Activated naive CD4-positive, alpha-beta T cell (primary cell): ENCODE measurements at places on chromosomes 12 and 14.

DNA sequence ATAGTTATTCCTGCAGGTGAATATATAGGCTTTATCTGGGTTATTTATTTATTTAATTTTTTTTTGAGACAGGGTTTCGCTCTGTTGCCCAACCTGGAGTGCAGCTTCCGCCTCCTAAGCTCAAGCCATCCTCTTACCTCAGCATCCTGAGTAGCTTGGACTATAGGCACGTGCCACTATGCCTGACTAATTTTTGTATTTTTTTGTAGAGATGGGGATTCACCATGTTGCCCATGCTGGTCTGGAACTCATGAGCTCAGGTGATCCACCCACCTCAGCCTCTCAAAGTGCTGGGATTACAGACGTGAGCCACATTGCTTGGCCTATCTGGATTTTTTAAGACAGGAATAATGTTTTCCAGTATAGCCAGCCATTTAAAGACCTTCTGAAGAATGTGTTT is 2.0 kb downstream of the RAN start:
- no peak for DNase-seq

GRCh38 chr14:100070310-100070709 is 5.1 kb downstream of the EVL start:
- no peak for DNase-seq

- DNase-seq, result no peak
Measured at GRCh38 chr12:104691721-104692556, 235.2 kb downstream of the CHST11 start.

DNA sequence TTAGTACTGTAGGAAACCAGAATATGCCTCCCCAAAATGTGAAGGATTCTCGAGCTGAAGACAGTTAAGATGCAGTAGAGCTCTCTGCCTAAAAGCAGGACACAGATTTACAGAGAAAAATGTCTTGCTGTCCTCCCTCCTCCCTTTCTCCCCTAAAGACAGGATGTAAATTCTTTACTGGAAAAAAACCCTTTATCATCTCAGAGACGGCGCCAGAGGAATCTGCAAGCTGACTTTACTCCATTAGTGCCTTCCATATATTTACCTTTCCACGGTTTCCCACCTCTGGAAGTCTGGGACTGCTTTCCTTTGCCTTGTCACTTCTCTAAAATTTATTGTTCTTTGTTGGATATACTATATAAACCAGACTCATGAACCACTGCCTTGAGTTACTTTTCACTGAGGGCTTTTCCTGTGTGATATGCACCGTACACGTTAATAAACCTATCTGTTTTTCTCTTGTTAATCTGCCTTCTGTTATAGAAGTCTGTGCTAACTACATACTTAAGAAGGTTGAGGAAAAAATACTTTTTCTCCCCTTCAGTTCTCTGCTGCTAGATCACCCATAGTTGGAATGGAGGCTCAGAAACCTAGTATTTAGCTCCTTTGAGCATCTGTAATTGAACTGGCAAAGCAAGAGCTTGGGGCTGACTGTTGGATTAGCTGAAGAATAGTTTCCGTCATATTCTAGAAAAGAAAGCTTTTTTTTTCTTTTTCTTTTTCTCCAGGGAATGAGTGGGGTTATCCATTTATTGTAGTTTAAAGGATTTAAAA is 99.9 kb downstream of the RAD51B start:
- no peak for DNase-seq

DNA sequence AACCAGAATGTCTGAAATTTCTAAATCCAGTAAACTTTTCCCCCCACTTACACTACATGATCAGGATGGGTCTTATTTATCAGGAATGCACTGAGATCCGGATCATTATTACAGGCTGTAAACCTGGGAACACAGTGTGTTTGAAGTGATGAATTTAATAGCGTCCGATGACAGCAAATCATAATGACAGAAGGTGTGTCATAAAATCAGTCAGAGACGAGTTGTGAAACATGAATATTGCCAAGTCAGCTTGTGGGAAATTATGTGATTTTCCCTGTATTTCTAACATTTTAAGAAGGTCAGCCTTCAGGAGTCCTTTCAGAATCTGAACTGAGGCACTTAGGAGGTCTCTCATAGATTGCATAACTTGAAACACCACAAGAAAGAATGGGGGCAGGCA is 36.7 kb downstream of the RERG start:
- DNase-seq, result no peak

DNA sequence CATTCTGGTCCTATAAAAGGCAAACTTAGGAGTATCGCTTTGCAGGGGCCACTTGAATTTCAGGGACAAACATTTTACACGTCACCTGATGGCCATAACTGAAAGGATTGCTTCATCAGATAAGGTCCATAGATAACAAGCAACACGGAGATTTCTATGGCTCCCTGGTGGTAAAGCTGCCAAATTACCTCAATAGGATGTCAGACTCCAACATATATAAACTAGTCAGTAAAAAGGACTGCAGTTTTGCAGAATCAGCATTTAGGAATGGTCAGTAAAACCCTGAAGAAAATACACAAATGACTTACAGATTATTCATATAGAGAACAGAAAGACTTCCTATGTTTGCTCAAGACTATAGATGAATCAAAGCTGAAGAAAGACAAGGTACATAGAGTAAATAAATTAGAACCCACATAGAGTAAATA is 66.1 kb upstream of the GRIP1 start:
- no peak for DNase-seq

GRCh38 chr12:15733136-15733535 is 56.1 kb downstream of the EPS8 start:
- no peak for DNase-seq

GRCh38 chr12:64670919-64671639 is 60.8 kb downstream of the RASSF3 start:
- DNase-seq, result no peak

DNA sequence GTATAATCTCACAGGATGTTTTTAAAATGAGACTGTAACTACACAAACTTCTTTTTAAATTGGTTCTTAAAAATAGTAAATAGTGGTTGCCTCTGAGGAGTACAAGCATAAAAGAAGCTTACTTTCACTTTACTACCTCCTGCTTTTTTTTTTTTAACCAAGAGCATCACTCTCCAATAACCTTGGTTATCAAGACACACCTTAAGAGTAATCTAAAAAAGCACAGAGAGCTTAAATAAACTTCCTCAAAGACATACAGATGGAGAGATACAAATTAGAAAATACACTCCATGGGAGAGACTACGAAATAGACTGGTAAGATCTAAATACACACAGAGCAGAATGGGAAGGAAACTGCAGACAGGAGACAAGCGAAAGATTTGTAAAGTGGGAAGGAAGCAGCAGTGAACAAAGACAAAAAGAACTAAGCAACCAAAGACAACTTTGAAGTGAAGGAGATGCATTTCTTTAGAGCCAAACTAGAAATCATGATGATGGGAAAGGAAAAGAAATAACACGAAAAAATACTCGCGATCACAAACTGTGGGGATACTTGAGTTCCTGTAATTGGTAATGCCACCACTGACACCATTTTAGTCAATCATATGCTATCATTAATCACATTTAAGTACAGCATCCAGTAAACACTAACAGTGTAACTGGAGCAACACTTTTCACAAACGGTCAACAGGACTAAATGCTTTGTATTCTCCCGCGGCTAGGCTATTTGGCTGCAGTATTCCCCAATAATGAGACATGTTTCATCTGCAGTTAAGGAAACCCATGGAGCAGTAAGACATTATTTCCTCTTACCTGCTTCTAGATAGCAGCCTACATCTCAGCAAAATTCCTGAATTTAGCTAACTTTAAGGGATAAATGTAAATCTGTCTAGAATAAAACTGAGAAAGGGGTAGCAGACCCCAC is 8.2 kb downstream of the SINHCAF start:
- no peak for DNase-seq

DNA sequence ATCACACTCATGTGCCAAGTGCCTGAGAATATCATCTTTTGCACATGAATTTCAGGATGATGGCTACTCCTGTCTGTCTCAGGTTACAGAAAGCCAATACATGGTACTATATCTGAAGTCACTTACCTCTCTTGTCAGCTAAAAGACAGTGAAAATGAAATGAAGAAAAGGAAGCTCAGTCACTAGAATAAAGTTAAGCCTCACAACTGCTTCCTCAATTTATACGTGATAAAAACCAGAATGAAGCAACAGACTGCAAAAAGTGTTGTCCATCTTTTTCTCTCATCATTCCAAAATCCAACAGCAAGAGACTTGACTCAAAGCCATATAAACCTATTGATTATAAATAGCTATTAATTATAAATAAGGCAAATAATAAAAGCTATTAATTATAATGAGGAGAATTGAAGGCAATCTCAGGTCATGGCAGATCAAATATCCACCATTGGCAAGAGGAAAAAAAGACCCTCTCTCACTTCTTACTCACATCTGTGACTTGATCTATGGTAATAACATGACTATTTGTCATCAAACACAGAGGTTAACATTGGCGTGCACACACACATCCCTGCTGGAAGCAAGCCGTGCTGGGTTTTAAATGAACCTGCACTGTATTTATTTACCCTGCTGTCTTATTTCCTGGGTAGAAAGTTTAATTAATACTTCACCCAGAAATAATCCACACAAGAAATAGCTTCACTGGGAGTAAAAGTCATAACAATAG is 10.0 kb downstream of the NIN start:
- no peak for DNase-seq

- no peak for DNase-seq
Measured at GRCh38 chr14:68688872-68689371, 103.9 kb downstream of the ZFP36L1 start.

- DNase-seq, result no peak
Measured at GRCh38 chr14:69226736-69227135, 33.2 kb upstream of the GALNT16 start.

DNA sequence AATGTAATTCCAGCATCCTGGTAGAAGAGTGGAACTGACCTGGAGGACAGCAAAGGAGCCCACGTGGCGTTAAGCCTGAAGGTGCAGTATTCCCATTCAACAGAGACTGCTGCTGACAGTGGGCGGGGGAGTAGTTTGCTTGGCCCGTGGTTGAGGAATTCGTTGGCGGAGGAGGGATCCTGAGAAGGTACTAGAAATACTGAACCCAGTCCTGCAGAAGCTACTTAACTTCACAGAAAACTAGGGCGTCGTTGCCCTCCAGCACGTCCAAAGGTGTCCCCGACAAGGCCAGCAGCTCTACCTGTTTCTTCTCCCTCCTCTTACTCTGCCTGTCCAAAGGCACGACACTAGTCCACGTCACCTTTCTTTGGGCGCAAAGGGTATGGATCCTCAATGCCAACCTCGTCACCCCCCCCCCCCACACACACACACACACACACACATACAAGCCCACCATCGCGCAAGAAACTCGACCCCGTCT is 303 bp downstream of the PUS7L start:
- no peak for DNase-seq

DNA sequence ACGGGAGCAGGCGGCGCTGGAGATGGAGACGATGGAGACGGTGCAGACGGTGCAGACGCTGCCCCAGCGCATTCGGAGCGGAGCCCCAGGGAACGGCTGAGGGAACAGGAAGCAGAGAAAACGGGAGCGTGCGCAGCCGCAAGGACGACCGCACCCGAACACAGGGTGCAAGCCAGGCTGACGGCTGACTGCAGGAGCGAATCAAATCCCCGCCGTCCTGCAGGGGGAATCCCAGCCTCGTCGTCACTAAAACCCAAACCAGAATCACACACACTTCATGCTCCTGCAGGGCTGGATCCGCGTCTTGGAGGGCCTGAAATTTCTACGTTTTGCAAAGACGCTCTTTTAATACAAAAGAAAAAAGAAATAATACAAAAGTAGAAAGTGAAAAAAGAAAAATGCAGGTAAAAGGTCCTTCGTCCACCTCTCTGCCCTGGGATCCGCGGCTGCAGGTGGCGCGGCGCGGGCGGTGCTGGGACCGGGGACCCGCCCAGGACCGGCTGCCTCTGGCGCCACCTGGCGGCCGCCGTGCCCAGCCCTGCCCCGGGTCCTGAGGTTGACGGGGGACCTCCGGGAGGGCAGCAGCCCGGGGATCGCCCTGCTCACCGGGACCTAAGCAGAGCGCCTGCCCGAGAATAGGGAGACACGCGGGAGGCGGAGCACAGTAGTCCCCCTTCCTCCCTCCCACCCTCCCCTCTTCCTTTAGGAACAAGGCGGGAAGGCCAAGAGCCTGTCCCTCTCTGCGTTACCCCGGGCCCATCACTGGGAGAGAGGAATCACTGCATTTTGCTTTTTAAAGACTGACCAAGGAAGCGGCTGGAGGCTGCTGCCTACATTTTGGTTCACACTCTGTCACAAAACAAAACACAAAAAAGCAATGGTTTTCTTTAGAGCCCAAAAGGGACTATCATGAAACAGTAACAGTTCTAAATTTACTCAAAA is 20.1 kb downstream of the STX2 start:
- peak; percentile 78 for DNase-seq

DNA sequence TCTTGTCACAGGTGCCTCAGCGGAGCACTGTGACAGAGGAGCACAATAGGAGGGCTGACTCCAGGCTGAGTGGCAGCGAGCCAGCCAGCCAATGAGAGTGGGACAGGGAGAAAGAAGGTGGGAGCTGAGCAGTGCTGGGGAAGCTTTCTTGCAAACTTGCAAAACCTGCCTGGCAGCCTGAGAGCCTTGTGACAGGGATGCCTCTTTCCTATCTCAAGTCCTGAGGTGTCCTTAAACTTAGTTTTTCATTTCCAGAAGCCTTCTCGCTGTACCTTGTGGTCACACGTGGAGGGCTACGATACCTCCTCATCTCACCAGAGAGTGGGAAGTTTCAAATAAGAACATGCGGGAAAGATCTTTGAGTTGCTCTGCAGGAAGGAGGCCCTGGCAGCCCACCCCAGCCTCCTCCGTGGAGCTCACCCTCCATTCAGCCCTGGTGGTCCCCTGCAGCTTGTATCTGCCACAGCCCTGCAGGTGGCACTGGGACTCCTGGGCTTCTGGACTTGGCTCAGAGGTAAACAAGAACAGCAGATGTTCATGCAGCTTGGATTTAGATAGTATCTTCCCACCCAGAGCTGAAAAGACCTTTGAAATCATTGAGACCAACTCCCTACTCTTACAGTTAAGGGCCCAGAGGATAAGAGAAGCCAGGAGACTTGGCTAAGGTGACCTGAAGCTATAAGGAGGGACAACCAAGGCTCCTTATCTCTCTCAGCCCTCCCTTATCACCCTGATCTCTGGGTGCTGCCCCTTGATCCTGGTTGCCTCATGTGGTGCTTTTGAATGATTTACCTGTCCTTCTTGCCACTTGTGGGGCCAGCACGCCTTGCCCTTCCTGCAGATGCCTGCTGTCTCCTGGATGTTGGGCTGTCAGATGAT is 153.5 kb upstream of the MAX start:
- DNase-seq, result no peak

DNA sequence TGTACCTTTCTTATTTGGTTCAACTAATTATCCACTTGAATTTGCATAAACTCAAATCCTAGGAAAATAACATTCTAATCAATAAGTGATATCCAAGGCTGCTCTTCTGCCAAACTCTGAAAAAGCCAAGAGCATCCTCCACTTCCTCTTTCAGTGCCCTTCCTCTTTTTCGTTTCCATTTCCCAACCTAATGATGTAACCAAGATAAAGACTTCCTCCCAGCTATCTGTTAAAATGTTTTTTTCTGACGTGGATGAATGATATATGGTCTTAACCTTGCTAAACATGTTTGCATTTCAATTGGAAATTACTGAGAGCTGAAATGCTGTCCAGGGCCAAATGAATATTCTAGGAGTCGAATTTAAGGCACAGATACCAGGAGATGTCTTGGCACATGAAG is 459.5 kb upstream of the PDE3A start:
- DNase-seq, result no peak
